Hepatocyte (in vitro differentiated cells): ENCODE measurements at places on chromosomes 7 and 10.
A peak's percentile ranks its signal among the peaks of the same experiment; 100 is the strongest.

- DNase-seq, result peak; percentile 74
Measured at GRCh38 chr10:103278862-103279298, 1.9 kb downstream of the INA start.

GRCh38 chr7:18401757-18402156, 93.8 kb upstream of the HDAC9 start:
- no peak for DNase-seq

GRCh38 chr7:111282626-111283025, 191.7 kb downstream of the LRRN3 start:
- no peak for DNase-seq

GRCh38 chr7:47588704-47589225, 6.9 kb upstream of the TNS3 start:
- peak; percentile 37 for DNase-seq

- DNase-seq, result no peak
Measured at GRCh38 chr7:47477191-47478016, 104.5 kb downstream of the TNS3 start.

DNA sequence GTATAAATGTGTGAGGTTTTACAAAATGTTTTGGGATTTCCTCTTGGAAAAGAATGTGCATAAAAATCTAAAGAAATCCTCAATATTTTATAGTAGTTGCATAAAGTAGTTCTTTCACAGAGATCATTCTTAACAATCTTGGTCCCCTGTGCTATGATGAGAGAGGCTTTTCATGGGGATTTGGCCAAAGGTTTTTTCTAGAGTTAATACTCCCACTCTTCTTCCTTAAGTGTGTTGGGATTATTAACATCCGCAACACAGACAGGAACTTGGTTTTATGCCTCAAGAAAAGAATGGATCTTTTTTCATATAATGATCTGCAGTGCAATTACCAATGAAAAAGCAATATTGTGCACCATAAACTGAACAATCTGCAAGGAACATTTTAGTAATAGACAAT, 71.5 kb downstream of the AGMO start:
- no peak for DNase-seq

DNA sequence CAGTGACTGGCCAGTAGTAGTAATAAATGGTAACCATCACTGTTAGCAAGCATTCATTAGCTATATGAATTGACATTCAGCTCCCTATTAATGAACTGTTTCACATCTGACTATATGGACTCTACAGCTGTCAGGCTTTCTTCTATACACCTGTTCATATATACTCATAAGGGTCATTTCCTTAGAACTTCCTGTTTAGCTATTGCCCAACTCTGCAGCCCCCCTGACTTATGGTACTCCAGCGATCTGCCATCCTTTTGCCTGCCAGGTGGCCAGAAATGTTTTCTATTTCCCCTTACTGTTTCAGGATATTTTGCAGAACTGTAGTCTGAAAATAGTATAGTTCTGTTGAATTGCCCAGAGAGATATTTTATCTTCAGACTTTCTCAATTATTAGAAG, 56.6 kb downstream of the TASOR2 start:
- DNase-seq, result no peak

- no peak for DNase-seq
Measured at GRCh38 chr10:117603726-117604125, 61.2 kb downstream of the EMX2 start.

- DNase-seq, result no peak
Measured at GRCh38 chr10:91076991-91077548, 143.4 kb upstream of the PCGF5 start.

DNA sequence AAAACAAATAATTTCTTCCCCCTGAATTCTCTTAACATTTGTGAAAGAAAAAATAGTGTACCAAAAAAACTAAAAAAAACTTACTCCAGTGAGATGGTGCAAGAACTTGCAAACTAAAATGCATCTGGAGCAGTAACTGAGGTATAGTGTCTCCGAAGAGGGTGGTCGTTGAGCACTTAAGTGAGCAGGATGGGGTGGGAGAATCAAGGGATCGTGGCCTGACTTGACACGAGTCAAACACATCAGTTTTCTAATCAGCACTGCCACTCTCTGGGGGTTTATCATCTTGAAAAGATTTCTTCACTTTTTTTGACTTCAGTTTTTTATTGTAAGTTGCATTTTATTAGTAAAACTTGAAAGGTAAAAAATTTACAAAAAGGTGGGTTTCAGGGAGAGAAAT, 2.5 kb downstream of the ZNF273 start:
- DNase-seq, result no peak

DNA sequence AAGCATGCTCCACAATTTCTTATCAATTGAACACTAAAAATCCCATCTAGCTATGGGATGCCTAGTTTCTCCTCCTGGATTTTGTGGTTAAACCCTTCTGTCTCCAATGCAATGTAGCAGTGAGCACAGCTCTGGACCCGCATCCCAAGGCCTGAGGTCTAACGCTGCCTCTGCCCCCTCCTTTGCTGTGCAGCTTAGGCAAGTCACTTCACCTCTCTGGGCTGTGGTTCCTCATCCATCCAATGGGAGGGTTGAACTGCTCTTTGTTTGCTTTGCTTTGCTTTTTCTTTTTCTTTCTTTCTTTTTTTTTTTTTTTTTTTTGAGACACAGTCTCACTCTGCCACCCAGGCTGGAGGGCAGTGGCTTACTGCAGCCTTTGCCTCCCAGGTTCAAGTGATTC, 69.2 kb downstream of the PARP12 start:
- DNase-seq, result no peak

- DNase-seq, result no peak
Measured at GRCh38 chr10:79353000-79353406, 5.7 kb downstream of the PPIF start.

GRCh38 chr7:147659036-147659995, 931.2 kb upstream of the C7orf33 start:
- no peak for DNase-seq

DNA sequence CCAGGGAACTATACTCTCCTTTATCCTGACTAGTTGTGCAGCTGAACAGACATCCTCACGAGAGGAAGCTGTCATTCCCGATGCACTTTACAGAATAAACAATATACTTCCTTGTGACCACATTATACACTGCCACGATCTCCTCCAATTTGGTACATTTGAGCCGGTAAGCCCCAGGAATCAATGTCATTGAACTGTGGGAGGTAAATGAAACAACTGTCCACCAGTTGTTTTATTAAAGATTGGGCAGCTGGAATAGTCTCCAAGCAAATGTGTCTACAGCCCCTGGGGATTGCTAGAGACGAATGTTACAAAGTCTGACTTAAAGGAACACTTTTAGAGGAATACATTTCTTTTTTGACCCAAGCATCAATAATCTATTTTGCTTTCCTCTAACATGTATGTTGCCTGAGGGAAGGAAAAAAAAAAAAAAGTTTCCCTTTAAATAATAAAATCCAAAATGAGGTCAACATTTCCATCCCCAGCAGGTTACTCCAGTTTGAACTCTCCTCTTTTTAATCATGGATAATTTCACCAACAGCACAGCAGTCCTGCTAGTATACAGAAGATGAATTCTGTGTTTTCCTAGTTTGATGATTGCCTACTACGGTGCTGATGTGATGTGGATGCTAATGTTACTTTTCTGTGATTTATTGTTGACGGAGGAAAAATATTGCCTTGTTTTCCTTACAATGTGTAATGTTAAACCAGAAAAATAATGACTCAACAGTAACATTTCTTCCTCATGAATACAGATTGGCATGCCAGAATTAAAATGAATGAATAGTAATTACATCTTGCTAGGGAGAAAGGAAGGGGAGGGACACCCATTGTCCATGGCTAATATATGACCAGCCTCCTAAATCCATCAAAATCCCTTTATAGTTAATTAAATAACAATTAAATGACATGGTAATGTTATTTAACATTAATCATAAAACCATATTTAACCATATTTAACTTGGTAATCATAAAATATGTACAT, 360.9 kb downstream of the NEBL start:
- DNase-seq, result no peak

DNA sequence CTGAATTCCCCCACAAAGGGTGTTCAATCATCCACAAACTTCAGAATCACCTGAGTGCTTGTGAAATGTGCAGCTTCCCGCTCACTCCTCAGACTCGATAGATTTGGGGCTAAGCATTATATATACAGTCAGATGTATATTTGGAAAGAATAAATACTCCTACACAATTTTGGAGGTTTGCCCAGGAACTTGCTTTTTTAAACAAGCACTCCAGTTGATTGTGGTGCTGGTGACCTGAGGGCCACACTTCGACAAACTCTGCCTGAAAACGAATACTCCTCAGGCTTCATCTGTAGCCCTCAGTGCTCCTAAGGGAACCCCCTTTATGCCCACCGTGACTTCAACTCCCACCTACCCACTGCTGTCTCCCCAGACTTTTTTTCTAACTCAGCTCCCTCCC, 211.6 kb downstream of the INHBA start:
- DNase-seq, result no peak

GRCh38 chr10:113620511-113620910, 43.3 kb downstream of the NRAP start:
- no peak for DNase-seq

DNA sequence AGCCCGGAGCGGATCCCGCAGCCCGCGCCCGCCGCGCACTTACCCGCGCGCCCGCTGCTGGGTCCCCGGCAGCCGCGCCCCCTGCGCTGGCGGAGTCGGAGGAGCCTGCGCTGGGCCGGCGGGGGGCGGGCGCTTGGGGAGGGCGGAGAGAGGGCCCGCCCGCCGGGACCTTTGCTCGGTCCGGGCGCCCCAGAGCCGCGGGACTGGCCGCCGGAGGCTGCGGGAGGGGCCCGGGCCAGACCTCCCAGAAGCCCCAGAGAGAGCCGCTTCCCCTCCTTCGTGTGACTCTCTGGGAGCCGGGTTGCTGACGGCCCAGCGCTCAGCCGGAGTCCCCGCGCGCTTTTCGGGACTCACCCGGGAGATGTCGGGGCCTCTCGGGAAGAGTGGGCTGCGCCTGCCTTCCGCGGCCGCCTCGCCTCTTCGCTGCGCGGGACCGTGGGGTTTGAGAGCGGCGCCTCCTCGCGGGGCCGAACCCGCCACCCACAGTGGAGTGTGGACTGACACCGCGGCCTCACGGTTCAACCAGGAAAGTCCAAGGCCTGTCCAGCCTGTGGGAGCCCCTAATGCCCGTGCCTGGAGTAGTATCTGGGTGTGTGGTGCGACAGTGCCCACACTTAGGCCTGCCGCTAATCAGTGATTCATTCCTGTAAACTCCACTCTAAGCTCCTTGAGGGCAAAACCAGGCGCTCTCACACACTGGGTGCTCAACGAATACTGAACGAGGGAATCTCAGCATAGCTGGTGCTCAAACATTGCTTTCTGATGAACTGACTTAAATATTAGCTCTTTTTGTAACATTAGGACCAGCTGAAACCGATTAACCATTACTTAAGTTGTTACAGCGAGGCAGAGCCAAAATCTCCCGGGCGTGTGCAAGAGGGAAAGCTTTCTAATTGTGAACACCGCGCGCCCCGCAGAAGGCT, at the start of gene GSDME:
Gene GSDME, minus strand, starts transcription at position 112 of the 923 bp plus-strand sequence. CDS start 7,690 bp downstream, outside the sequence.
- peak; percentile 90 for DNase-seq

DNA sequence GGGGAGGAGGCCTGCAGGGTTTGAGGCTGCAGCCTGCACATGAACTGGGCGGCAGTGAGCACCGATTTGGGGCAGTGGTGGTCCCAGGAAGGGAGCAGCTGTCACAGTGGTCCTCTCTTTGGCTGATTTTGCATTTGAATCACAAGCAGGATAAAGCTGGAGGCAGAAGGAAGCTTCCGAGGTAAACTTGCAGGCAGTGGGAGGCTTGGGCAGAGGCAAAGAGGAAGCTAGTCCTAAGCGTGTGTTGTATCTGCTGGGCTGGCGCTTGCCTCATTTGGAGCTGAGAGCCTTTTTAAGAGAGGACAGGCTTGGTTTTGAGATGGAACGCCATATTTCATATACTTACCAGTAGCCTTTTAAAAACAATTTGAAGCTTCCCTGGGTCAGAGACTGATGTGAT, 177.2 kb upstream of the PODXL start:
- DNase-seq, result no peak

GRCh38 chr10:12631787-12632562, 282.6 kb downstream of the CAMK1D start:
- peak; percentile 69 for DNase-seq

- no peak for DNase-seq
Measured at GRCh38 chr10:43749145-43749576, 100.5 kb upstream of the ZNF32 start.

DNA sequence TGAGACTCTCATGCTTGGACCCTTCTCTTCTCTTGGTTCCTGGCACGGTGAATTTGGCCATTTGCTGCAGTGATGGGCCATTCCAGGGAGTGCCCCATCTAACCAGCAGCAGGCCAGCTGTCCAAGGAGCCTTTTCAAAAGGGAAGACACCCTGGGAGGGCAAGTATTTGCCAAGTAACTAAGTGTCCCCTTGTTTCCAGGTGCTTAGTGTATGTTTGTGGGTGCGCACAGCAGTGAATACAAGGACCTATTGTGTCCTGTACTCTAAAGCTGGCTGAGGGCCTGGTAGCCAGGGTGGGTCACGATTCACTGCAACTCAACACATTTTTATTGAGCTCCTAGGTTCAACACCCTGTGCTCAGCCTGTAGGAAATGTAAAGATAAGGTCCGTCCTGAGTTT, 348.8 kb downstream of the RNLS start:
- DNase-seq, result no peak

DNA sequence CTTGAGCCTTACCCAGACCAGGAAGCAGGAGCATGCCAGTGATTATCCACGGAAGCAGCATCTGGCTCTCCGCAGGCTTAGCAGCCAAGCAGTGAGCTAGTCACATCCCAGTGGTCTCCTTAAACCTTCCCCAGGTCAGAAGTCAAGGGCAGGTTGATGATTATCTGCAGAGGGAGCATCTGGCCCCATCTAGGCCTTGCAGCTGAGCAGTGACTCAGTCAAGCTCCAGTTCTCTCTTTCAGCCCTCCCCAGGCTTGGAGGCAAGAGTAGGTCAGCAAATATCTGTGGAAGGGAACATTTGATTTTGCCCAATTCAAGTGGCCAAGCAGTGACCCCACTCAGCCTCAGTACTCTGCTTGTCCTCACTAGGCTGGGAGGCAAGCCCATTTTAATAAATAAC, 61.6 kb downstream of the ANKRD7 start:
- no peak for DNase-seq

DNA sequence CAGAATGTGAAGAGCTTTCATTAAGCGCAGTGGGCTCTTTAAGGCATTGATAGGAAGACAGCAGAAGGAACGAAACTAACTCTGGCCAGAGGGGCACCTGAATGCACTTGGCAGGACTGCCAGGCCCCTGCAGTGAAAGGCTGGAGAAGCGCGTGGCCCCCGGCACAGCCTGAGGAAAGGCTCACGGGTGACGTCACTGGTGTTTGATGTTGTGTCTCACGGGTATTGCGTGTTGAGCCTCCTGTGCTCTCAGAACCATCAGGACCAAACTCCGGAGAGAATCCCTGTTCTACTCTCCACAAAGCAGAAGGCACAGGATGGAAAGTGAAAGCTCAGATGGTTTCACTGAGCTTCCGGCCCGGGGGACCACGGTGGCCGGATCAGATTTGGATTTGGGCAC, 515.8 kb upstream of the FOXK1 start:
- DNase-seq, result no peak

GRCh38 chr10:114751856-114752255, 69.7 kb upstream of the FHIP2A start:
- no peak for DNase-seq
